ENCODE measurements at places on chromosomes 5 and 9. TPM values are rescaled to one million over a fixed set of nuclear protein-coding genes. Genes with fewer than 3 reads are reported as not detected.

DNA sequence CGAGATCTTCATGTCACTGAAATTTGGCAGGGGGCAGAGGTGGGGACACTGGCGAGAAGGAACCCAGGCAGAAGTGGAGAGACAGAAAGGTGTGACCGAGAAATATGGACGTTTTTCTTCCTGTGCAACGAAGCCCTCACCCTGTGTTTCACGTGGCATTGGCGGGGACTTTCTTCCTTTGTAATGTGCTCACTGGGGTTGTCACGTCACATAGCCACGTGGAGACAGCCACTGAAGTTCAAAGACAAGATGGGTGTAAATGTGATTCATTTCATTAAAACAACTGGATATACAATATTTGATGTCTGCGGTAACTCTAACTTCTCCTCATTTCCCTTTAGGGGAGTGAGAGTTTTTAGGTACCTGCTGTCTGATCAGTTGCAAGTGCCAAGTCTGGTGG is 225.7 kb downstream of the FSTL4 start:
- DNase-seq, result no peak

MARCHF11 gene
- not detected for total RNA-seq

DNA sequence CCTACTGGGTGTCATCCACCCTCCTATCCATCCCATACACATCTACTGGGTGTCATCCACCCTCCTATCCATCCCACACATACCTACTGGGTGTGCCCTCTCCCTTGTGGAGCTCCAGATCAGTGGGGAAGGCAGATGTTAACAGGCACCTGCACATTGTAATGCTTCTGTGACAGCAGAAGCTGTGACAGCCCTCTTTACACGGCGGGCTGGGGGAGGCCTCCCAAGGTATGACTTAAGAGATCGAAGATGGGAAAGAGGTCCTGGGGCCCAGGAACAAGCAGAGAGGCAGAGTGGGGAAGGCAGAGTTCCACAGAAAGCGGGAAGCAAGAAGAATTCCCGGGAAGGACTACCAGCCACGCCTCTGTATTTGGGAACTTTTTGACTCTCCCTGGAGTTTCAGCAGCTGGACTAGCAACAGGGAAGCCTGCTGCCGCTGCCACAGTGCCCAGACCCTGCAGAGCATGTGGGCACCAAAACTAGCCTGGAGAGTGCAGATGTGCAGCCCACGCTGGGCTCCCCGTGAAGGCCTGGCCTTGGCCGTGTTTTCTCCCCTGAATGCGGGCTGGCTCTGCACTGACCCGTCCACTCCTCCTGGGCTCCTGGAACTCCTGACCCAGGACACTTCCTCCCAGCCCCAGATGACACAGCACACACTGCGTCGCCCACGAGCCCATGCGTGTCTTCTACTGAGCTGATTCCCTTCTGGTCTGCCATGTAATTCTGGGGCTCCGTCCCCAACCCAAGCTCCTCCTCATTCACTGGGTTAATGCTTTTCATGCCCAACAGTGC is 9.3 kb downstream of the TOR1A start:
- no peak for DNase-seq

DNA sequence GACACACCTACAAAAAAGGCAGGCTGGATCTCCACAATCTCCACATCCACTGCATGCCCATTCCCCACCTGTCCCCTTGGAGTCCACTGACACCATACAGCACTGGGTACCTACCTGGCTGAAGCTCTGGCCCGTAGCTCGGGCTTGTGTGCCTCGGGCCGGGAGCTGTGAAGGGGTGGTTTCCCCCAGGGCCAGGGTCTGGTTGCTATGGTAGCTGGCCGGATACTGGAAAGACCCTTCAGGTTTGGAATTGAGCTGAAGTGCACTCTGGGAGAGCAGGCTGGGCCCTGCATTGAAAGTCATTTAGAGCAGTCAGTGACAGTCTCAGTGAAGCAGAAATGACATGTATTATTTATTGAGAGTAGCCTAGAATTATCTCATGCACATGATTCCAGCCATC is 507.3 kb downstream of the CTNND2 start:
- DNase-seq, result no peak

AFAP1L1 gene
- total RNA-seq, result 0.66 TPM

PCDHGB2 gene
- total RNA-seq, result 0.10 TPM

GLE1 gene
- total RNA-seq, result 45.8 TPM

DNA sequence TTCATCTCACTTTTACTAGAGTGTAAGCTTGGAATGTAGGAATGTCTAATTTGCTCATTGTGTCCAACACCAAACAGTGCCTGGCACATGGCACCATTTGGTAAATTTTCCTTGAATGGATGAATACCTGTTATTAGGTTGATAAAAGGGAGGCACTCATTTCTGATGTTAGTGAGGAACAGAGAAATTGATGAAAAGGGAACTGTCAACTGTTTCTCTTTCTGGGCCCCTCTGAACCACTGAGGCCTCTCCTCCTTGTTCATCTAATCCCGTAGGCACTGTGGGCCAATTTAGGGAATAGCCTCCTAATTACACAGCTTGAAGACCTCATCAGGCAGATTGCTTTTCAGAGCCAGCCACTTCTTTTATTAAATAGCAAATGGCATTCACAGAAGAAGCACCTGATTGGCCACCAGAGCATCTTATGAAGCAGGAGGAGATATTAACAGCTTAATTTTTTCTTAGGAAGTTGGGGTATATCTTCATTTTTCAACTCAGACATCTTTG is 22.6 kb downstream of the MRRF start:
- DNase-seq, result no peak

DNA sequence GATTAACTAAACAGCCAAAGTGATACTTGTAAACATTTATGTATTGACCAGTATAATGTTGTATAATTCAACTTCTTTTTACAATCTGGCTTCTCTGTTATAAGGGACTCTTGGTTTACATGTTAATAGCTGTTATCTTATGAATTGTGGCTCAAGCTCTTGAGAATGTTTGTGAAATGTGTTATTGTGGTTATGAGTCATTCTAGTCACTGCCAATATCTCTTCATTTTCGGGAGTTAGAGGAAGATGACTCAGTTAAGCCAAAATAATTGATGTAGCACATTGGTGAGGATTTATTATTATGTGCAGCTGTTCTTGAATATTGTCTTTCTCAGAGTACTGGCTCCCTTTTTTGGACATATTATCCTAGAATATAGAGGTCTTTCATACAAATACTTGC is 655.2 kb upstream of the RIOK2 start:
- no peak for DNase-seq

DNA sequence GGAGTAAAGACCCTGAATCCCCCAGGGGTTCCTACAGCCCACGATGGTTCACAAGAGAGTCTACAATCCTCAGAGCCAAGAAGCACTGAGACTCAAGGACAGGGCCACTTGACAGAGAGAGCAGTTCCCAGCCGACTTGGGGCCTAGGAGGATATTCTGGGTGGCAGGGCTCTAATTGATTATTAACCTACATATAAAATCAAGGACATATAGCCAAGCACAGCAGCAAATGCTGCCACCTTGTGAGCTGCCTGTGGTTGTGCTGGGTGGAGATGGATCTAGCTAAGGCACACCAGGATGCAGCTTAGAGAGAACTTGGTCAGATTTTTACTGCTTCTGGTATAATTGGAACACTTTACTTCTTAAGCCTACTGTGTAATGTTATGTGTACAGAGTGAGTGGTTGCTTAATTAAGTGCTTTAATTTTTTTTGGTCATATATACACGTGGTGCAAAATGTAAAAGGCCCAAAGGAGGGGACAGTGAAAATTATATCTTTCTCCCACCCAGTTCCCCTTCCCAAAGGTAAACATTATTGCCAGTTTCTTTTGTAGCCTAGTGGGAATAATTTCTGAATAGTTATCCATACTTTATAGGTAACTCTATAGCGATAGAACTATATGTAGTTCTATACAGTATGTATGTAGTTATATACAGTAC is 78.8 kb downstream of the F2RL2 start:
- DNase-seq, result peak; percentile 44

- peak; percentile 65 for DNase-seq
Observed at GRCh38 chr5:157603333-157604190, 28.0 kb upstream of the ADAM19 start.

DNA sequence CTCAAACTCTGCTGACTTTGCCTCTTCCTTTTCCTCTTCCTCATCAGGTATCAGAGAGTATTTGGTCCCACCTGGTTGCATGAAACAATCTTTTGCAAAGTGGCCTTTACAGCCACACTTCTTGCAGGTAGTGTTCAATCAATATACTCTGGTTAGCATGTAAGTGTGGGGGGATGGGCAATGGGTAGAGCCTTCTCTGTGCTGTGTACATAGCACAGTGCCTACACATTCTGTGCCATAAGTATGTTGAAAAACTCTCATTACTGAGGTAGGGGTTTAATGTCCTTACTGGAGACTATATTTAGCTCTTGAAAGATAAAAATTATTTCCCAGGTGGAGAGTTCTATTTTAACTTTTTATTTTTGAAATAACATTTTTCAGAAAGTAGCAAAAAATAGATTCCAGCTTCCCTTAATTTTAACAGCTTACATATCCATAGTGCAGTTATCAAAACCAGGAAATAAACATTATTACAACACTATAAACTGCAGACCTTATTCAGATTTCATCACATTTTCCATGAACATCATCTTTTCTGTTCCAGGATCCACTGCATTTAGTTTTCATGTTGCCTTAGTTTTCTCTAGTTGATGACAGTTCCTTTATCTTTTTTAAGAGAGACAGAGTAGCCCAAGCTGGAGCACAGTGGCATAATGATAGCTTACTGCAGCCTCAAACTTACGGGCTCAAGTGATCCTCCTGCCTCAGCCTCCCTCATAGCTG is 15.1 kb downstream of the TTC1 start:
- DNase-seq, result no peak

- DNase-seq, result no peak
Observed at GRCh38 chr5:147659166-147659929, 123.2 kb downstream of the JAKMIP2 start.

- DNase-seq, result no peak
Observed at GRCh38 chr9:133873009-133873408, 119.1 kb downstream of the VAV2 start.

- DNase-seq, result no peak
Observed at GRCh38 chr5:146836226-146836842, 42.2 kb downstream of the PPP2R2B start.

OR1Q1 gene
- total RNA-seq, result not detected

PCDHGA4 gene
- total RNA-seq, result 0.12 TPM

- DNase-seq, result no peak
Observed at GRCh38 chr5:158116965-158117364, 258.0 kb upstream of the CLINT1 start.

PAEP gene
- total RNA-seq, result not detected

FABP6 gene
- total RNA-seq, result not detected

DNA sequence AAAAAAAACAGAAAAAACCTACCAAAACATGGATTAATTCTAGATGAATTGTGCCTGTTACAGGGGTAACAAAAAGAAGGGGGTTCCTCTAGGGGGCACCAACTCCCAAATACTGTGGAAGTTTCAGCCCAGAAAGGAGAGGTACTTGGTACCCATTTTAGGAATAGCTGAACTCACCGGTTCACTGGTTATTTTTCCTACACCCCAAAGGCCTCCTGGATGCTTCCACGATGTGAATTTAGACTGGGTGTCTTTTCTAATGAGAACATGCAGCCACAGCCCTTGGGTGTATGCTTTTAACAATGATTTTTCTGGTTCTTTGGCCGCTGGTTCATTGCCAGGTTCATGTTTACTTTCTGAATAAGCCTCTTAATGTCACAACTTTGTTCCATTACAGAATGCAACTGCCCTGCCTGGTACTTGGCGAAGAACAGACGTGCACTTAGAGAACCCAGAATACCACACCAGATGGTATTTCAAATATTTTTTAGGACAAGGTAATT is 46.7 kb downstream of the GARNL3 start:
- DNase-seq, result peak; percentile 6

JAKMIP2 gene
- total RNA-seq, result 0.98 TPM

DNA sequence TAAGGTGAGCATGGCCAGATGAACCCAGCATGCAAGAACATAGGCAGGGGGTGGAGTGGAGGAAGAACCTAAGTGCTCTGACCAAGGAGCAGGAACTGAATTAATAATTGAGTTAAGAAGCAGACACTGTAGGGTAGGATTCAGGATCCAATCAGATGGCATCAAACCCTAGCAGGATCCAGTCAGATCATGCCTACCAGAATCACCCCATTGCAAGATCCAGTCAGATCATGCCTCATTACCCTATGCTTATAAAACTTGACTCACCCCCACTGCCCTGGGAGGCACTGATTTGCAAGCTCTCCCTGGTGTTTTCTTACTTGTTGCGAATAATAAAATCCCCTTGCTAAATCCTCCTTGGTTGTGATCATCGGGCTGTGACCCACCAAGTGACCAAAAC is 19.7 kb downstream of the TUSC1 start:
- DNase-seq, result no peak

DNA sequence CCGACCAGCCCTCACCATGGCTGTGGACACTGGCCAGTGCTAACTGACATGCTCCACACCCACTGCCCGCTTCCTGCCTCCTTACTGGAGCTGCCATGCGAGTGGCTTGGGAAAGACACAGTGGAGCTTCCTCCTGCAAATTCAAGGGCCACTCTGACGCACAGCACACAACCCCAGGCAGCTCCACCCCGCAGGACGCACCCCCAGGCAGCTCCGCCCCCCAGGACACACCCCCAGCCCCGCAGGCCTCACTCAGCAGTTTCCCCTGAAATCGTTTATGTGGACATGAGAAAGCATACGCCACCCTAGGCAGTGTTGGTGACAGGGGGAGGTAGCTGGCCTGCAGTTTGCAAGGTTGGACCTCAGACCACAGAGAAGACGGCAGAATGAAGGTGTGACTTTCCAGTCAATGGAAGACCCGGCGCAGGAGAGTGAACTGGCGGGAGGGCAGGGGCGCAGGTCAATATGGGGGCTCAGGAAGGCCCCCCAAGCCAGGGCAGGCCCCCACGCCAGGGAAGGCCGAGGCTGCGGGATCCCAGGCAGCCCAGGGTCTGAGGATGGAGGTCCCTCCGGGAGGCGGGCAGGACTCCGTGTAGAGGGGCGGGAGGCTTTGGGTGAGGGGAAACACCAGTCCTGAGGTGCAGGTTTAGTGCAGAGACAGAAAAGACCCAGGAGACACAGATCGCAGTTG is 21.6 kb downstream of the LPCAT1 start:
- DNase-seq, result peak; percentile 48

- DNase-seq, result no peak
Observed at GRCh38 chr9:37788332-37788731, 3.5 kb upstream of the EXOSC3 start.

DNA sequence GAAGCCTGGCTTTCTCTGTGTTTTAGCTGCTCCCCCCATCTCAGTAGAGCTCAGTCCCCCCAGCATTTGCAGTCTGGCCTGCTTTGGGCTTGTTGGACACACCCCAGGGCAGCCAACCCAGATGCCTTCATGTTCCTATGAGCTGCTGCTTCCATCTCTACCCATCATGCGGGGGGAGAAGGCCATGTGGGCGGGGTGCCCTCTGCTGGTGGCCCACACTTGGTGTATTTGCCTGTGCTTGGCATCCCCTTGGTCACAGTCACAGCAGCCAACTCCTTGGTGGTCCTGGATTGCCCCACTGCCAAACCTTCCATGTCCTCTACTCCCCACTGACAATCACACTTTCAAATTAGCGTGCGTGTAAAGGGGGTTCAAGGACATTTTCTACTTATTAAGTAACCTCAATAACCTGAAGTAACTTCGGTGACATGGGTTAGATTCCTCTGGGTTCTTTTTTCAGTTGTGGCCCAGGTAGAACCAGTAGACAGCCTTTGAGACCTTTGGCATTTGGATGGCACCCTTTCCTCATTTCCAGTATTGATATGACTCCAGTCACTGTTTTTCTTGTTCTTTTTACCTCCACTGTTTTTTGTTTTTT is 42.8 kb downstream of the SNX30 start:
- DNase-seq, result peak; percentile 80

Measured in activated naive CD8-positive, alpha-beta T cell treated with anti-CD3 and anti-CD28 coated beads for 36 hours (primary cell).